Fibroblast of lung (primary cell): ENCODE measurements at places on chromosomes 16 and 17. TPM values are rescaled to one million over a fixed set of nuclear protein-coding genes. Genes with fewer than 3 reads are reported as not detected.

Gene LDAF1
- total RNA-seq = 112 and 123 TPM in 2 replicates

Gene CDH8
- under 0.01 TPM in 1 of 2 replicates, not detected in the other for total RNA-seq

Gene MYH2
- not detected in 2 replicates for total RNA-seq

Gene HNF1B
- total RNA-seq = not detected in 2 replicates

Gene TMEM235
- not detected in 2 replicates for total RNA-seq

Gene VPS4A
- total RNA-seq = 30.0 and 39.8 TPM in 2 replicates

DNA sequence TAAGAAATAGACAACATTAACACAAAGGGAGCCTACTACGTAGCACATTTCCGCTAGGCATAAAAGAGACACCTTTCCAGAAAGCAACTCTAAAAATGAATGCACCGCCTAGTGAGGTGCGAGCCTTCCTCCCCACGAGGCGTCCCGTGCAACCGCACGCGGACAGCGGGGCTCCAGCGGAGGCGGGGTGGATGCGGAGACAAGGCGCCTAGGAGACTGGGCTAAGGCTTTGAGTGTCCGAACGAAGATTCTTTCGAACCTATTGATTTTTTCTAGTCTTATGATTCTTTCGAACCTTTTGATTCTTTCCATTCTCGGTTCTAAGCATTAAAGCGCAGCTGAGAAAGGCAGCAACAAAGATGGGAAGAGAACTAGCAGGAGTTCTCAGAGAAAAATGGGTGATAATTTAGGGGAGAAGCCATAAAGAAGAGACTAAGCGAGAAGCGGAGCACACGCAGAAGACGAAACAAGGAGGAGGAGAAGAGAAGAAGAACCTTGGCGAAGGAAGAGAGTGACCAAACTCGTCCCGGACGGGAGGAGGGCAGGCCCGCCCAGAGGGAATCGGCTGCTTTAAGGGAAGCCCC, 394 bp upstream of the CPD start:
- no peak for DNase-seq

GRCh38 chr16:23584186-23585076, 11.7 kb downstream of the NDUFAB1 start:
- no peak for DNase-seq

DNA sequence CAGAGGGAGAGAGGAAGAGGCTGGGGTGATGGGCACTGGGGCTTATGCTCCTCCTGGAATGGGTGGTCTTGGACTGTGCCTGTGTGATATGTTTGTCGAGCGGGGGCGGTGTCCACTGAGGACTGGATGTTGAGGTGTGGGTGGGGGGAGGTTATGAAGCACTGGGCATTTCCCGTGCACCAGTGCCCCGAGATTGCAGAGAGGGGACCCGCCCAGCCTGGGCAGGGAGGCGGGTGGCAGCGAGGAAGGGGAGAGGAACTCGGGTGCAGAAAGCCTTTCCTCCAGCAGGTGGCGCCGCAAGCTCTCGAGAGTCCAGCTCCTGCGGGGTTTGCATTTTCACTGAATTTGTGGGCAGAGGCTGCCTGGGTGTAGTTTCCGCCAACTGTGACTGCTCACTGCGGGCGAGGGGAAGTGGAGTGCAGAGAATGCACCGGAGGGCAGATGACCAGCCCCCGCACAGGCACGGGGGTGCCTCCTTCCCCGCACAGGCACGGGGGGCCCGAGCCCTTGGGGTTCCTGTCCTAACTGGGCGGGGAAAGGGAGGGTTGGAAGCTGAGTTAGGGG, 190.6 kb downstream of the SEC14L1 start:
- peak; percentile 89 for DNase-seq

DNA sequence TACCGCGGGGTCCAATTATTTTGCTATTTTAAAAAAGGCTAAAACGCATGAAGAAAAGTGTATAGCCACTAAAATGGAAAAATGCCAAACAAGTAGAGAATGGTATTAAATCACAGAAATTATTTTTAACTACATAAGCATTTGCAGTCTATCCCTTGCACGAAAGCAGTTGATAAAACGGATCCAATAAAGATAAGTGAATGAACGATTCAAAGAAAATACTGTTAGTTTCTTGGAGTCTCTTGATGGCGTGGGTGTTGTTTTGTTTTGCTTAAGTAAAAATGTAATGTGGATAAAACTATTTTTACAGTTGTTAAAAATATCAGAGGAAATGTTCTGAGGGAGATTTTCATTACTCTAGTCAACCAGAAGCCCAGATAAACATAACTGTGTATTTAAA, 9.3 kb downstream of the HS3ST3A1 start:
- no peak for DNase-seq
